HT-29 (cell line): ENCODE measurements at places on chromosomes 1 and 21.

DNA sequence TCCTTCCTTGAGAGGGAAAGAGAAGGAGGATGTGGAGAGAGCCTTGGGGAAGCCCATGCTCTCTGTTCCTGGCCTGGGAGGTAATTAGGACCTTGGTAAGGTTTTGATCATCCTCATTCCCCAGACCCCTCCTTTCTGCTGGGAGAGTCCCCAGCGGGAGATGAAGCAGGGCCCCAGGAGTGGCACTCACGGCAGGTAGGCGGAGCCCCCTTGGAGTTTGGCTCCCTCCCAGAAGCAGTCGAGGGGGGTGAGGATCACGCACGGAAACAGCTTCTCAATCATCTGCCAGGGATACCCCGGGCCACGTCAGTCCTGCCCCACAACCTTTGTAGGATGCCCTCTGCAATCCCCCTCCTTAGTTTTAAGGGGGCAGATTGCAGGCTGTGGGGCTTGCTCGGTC is 11.5 kb downstream of the PTCH2 start:
- DNase-seq: no peak

- peak; percentile 63 for DNase-seq
Measured at GRCh38 chr21:35508139-35508888, 459.2 kb upstream of the RUNX1 start.

DNA sequence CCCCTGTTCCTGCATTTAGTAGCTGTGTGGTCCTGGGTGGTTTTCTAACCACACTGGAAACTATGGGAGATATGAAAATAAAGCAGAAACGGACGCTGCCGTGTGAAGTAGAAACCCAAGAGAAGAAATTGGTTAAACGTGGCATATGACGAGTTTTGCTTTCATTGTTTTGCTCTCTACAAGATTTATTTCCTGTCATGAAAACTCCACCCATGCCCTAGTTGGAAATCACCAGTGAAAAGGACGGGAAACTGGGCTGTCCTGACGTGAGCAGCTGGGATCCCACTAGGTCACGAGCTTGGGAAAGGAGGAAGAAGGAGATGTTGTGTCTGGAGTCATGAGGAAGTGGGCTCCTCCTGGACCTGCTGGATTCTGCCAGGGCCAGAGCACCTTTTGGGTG is 120.8 kb upstream of the GADD45A start:
- no peak for DNase-seq

- no peak for DNase-seq
Measured at GRCh38 chr1:216905137-216905536, 181.9 kb upstream of the ESRRG start.

- DNase-seq: no peak
Measured at GRCh38 chr1:226938903-226939437, 1.1 kb upstream of the COQ8A start.

DNA sequence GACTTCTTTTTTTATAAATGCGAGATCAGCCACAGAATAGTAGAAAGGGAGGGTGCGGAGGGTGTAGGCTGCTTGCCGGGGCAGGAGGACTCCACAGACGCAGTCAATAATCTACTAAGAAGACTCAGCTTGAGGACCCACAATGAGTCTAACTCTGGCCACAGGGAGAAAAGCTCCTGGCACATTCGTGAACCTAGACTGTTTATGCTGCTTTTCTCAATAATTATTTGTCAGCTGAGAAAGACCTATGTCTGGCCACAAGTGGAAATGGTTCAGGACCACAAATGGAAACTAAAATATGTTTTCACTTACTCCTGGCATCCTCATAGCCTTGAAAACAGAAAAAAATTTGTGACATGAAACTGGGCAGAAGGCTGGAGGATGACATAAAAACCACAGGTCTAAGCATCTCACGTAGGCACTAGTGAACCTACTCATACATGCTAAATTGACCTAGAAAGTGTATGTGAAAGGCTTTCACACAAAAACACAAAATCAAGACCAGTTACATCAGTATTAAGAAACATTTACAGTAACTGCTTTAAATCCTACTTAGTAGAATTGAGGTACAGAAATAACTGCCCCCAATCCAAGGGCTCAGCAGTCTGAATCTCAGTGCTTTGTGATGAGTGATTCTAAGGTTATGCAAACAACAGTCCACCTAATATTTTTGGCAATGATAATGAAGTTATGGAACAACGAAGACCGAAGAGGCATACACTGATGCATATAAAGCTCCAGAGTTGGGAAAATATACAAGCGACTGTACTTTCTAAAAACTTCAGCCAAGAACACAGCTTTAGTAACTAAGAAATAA is 159.5 kb downstream of the SLC45A1 start:
- DNase-seq: no peak

- peak; percentile 88 for DNase-seq
Measured at GRCh38 chr1:229229137-229229720, 41.7 kb upstream of the RAB4A start.

DNA sequence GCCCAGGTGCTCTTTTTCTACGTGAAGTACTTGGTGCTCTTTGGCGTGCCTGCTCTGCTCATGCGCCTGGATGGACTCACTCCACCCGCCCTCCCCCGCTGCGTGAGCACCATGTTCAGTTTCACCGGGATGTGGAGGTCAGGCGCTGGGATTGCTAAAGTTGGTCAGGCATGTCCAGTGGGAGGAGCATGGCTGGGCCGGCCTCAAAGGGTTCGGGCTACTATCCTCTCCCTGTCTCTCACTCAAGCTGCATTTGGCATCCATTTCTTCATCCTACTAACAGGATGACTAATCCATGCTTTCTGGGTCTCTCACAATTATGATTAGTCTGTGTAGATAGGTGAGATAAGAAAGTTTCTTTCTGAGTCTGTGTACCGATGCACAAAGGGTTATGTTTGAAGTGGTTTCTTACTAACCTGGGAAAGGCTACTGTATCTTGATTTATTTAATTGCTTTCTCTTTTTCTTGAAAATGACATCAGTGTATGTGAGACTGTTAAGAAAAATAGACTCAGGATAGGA is 135.9 kb downstream of the HHAT start:
- DNase-seq: no peak

GRCh38 chr21:45829668-45830067 is 151.9 kb upstream of the COL6A1 start:
- no peak for DNase-seq

- DNase-seq: no peak
Measured at GRCh38 chr21:42266971-42267556, 48.1 kb downstream of the ABCG1 start.

DNA sequence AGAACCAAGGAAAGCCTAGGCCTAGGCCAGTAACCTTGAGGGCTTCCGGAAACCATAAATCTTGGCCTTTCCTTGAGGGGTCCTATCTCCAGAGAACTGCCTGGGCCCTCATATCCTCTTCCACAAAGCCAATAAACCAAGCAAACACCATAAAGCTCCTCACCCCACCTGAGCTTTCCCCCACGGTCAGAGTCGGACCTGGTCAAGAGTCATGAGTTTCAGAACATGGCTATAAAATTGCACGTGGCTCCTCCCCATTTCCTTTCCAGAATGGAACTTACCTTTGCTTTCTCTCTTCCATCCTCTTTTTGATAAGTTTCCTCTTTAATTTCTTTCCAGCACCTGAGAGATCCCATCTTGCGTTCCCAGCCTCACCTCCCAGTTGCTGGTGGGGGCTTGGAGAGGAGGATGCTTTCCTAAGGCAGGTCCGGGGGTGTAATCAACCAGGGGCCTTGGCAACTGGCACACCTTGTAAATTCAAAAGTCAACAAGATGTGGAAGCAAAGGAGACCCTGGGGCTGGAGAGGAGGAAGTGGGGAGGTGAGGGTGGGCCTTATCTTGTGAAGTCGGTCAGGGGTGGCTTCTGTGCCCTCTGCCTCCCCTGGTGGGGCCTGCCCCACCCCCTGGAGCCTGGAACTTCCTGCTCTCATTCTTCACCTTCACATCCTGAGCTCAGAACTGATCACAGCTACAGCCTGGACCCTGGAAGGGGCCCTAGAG is 259.9 kb downstream of the FOXD2 start:
- peak; percentile 74 for DNase-seq

DNA sequence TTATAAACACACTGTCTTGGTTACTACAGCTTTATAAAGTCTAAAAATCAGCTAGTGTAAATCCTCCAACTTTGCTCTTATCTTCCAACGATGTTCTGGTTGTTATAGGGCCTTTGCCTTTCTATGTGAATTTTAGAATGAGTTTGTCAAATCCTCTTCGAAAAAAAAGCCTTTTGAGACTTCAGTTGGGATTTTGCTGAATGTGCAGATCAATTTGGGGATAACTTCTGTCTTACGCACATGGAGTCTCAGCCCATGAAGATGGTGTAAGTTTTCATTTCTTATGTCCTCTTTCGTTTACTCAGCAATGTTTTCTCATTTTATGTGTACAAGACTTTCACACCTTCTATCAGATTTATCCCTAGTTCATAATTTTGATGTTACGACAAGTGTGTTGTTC is 64.8 kb upstream of the ADARB1 start:
- no peak for DNase-seq

GRCh38 chr1:17723684-17724083 is 31.4 kb upstream of the ACTL8 start:
- no peak for DNase-seq

DNA sequence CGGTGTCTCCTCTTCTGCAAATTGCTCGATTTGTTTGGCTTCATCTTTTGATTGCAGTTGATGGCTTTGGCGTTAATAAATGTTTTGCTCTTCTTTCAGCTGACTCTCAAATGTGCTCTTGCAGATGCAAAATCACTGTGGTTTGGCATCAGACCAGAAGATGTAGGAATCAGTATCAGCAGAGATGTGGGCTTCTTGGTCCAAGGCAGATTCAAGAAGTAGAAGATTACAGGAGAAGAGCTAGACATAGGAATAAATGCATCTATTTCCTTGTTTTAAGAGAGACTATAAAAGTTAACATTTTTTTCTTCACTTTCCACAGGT is 59.8 kb upstream of the BACH1 start:
- DNase-seq: no peak

DNA sequence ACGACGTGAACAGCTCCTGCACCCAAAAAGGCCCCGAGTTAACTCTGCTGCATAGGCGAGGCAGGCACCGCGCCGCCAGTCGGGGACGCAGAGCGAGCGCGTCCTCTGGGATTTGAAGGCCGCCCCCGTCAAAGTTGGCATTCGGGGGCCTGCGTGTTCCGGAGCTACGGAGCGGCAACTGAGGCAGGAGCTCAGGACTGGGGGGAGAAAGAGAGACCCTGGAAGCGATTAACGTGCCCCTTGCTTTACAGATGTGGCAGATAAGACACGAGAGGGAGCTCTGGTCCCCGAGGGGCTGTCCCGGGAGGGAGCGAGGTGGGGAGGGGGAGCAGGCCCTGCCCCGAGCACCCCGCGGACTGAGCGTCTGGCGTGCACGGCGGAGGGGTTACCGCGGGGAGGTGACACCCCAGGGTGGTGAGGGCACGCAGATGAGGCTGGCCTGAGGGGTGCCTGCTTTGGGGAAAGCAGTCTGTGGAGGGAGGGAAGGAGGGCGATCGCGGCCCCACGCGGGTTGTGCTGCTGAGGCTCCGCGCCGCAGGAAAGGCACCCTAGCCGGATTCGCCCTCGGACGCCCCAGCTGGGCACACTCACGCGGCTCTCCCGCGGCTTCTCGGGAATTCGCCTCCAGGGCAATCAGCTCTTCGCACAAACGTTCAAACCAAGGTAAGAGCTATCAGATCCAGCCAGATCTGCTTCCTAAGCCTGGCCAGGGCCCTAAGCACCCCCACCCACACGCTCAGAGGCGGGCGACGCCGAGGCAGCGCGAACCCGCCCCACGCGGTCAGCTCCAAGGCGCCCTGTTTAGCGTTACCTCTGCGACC is 26.5 kb downstream of the ACTA1 start:
- DNase-seq: no peak

DNA sequence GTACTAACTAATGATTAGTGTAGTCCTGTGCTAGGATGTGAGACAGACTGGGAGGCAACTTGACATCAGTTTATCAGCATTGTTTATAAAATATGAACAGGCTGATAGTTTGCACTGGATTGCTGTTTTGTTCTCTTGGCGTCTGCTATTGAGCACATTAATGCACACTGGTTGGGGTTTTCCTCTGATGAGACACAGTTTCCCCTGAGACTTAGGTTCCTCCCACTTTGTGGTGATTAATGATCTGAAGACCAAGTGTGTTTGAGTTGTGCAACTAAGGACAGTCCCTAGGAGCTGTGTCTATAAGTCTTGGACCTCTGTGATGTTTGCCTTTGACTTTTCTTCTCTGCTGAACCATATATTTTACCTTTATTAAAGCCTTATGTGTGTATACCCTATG is 1015.4 kb downstream of the AMY1C start:
- DNase-seq: no peak

DNA sequence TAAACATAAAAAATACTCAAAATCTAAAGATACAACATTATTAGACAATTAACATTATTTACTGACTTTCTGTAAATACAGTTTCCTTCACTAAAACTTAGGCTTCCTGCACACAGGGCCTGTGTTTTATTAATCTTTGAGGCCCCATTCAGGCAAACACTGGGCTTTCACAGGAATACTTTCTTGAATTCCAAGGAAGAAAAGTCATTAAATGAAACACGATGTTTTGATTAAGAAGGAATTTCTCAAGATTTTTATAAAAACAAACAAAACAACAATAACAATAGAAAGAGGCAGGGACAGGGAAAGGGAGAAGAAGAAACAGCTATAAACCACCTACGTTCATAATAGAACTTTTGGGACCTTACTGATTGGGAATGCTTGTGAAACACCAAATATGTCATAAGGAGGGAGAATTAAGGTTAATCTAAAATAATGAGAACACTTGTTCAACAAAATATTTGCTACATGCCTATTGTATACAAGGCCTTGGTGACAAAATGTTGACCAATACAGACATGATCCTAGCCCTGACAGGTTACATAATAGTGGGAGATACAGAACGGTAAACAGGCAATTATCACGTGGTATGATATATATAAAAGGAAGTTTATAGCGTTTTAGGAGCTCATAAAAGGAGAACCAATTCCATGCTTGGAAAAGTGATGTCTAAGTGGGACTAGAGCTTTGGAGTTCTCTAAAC is 3.6 kb downstream of the DDAH1 start:
- DNase-seq: peak; percentile 31

DNA sequence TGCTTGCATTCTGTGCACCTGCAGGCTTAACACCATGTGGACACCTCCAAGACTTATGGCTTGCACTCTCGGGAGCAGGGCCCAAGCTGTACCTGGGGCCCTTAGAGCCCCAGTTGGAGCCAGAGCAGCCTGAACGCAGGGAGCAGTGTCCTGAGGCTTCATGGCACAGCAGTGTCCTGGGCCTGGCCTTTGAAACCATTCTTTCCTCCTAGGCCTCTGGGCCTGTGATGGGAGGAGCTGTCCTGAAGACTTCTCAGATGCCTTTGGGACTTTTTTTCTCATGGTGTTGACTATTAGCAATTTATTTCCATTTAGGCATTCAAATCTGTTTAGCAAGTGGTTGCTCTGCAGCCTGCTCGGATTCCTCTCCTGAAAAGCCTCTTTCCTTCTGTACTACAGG is 11.0 kb downstream of the RPTN start:
- DNase-seq: no peak

- no peak for DNase-seq
Measured at GRCh38 chr1:223243441-223244050, 100.5 kb upstream of the TLR5 start.

DNA sequence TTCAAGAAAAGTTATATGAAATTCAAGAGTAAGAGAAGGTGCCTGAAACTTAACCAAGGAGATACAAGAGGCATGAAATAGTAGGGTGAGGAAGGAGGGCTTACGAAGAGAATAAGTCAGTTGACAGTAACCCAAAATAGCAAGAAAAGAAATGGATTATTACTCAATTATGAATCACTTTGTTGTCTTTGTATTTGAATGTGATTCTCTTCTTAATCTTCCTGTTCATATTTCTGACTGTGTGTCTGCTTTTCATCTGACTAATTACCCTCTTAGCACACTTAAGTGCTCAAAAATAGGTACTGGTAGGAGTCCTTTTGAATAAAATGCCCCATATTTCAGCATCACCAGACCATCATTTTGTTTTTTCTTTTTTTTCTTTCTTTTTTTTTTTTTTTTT is 39.4 kb downstream of the GLMN start:
- DNase-seq: no peak

GRCh38 chr1:23522244-23522982 is 8.6 kb downstream of the E2F2 start:
- no peak for DNase-seq
